ENCODE measurements at places on chromosomes 1 and 21.

- no peak for DNase-seq
These were observed 125.9 kb downstream of the ZMYM4 start for GRCh38 chr1:35394386-35394785.

- DNase-seq: no peak
These were observed 61.2 kb downstream of the WNT9A start for GRCh38 chr1:227886503-227886961.

DNA sequence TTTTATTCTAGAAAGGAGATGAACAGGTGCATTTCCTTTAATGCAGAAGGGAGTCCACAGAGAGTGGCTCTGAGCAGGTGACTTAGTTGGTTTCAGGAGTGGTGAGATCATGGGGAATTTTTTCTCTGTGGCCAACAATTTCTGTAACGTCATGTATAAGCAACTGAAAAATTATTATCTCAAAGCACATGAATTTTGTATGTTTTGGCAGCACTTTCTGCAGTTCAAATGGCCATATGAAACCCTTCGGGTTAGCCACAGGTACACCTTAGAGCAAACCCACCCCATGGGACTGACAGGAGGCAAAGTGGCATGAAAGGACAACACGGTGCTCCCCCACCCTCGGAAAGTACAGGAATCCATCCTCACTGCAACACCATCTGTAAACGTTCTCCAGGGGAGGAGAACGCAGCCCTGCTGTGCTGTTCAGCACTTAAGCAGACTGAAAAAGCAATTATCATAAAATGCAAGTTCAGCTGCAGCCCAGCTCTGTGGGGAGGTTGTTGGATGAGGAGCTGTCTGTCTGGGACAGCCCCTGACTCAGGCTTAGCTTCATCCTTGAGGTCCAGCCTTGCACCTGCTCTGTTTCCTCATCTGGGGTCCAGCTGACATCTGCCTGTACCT is 55.8 kb upstream of the CLDN14 start:
- no peak for DNase-seq

DNA sequence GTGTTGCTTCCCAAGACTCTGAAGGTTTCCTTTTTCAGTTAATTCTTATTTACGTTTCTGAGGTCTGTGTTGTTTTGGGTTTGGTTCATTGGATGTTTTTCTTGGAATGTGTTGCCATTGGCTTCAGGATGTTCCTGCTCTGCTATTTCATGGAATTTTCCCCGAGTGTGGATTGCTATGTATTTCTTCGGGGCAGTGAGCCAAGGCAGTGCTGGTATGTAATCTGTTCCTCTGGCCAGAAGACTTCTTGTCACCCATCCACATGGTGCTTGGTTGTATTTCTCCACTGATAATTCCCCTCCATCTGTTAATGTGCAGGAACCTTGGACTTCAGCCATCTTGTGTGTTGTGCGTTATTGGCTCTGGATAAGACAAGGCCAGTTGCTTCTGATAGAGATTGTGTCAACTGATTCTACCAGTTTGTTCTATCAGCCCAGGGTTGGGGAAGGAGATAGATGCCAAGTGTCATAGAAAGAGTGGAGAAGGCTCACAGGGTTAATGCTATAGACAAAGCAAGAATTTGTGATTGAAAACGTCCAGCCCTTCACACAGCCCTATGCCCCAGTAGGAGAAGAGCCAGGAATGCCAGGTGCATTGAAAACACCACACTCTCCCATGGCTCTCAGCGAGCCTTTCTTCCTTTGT is 505.2 kb downstream of the PLPP3 start:
- no peak for DNase-seq

DNA sequence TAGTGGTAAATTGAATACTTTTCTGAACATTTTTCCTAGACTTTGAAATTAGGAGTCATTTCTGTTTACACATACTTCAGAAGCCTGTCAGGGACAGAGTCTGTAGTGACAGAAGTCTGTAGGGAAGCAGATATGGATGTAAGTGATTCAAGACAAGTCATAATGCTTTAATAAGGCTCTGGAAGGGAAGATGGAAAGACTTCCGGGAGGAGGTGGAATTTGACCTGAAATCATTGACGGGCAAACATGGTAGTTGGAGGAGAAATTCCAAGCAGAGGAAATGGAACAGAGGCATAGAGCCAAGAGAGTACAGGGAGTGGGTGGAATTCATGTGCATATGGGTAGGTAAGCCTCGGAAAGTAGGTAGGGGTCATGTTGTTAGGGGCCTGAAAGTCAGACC is 22.5 kb downstream of the CAMTA1 start:
- DNase-seq: no peak

DNA sequence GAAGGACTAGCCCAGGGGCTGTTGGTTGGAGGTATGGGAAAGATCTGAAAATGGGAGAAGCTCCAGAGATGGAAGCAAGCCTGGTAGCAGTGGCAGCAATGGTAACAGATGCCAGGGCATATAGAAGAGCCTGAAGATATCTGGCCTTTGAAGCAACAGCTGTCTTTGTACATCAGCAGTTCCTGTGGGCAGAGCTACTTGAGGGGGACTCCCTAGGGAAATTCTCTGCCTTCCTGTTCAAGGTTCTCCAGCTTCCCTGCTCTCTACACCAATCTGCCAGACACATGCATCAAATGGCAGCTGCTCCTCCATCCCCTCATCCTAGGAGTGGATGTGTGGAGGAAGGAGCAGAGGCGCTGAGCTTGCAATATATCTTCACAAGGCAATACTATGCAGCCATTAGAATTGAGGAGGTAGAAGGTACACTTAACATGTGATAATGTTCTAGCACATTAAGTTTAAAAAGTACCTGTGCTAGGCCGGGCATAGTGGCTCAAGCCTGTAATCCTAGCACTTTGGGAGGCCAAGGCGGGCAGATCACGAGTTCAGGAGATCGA is 2.2 kb downstream of the TMEM35B start:
- peak; percentile 21 for DNase-seq

Measured in germinal center (tissue), 1 donor.